ENCODE measurements at places on chromosomes 1 and 21. TPM values are rescaled to one million over a fixed set of nuclear protein-coding genes. Genes with fewer than 3 reads are reported as not detected.

DNA sequence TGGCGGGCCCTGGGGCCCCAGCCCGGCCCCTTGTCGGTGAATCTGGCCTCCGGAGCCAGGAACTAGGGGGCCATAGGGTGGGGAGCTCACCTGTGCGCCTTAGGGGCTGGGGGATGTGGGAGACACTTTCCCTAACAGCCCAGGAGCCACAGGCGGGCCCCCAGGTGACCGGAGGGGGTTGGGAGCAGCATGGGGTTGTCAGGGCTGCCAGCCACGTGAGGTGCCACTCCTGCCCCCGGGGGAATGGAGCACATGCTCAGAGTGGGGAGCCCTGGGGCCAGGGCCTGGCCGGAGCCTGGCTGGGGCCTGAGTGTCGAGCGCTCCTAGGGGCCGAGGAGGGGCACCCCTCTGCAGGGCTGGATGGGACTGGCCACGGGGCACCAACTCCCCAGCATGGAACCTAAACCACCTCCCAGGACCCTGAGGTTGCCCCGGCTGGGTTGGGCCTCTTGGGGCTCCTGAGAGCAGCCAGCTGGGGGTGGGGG lies 19.9 kb downstream of the PRXL2B start:
- DNase-seq = no peak

Gene CD34
- polyA plus RNA-seq = 0.14 TPM

DNA sequence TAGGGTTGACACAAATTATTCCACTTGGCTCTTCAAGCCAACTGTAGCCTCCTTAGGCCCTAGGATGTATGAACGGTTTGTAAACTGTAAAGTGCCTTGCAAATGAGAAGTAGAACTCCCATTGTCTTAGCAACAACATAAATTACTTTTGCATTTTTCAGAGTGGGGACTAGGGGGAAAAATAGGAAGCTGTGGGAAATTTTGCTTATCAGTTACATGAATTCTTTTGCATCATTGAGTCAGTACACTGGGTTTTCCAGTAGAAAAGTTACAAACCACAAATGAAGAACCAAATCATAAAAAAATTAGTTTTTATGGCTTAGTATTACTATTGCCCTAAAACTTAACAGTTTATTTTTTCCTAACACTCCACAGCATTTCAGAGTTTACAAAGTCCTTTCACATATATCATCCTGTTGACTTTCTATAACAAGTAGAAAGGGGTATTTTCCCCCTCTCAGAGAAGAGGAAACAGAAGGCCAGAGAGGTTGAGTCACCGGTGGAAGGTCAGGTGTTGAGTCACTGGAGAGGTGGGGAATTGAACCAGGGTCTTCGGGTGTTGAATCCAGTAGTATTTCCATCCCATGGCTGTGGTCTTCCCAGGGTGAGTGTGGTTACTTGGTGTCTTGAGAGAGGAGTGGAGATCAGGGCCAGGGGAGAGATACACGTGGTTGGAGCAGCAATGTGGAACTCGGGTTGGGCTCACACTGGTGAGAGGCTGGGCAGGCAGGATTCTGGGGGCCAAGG lies 71.9 kb upstream of the USP24 start:
- no peak for DNase-seq

Gene CXADR
- polyA plus RNA-seq = 0.99 TPM

Data from AG04450 (cell line).